ENCODE measurements at places on chromosomes 5 and 9.
A peak's percentile ranks its signal among the peaks of the same experiment; 100 is the strongest.

DNA sequence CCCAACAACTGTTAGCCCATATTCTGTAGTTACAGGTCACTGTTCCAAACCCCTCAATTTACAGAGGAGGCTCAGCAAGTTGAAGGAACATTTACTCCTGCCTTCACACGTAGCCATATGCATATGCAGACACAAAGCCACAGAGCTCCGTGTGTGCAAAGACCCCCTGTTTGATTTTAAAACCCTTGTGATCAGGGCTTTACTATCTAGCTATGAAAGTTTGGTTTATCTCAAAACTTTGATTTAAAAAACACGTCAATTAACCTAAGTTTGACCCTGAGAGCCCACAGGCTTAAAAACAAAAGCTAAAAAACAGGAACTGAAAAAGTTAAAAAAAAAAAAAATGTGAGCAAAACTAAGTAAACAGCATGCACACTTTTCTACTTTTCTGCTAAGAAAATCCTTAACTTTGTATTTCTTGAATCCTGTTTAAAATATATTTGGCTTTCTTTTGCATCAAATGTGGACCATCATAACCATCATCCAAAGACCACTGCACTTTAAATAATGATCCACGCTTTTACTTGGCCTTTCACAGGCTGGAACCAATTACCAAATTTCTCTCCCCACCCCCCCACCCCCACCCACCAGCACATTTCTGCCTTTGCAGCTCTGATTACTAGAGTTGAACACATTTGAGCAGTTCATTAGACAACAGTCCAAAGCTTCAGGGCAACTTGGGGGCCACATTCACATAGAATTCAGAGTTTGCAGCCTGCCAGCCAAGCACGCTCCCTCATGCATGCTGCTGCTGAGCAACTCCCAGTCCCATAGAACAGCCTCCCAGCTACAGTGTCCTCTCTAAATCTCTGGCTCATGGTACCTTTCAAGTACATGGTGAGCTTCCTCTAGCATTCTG is 128.8 kb upstream of the MAP3K1 start:
- no peak overlapping the region for H3K27ac ChIP-seq
- no peaks in the 10 kb centered on the region for H3K36me3 ChIP-seq
- no peaks in the 10 kb centered on the region for H3K4me1 ChIP-seq
- no peaks in the 10 kb centered on the region for H3K27me3 ChIP-seq

DNA sequence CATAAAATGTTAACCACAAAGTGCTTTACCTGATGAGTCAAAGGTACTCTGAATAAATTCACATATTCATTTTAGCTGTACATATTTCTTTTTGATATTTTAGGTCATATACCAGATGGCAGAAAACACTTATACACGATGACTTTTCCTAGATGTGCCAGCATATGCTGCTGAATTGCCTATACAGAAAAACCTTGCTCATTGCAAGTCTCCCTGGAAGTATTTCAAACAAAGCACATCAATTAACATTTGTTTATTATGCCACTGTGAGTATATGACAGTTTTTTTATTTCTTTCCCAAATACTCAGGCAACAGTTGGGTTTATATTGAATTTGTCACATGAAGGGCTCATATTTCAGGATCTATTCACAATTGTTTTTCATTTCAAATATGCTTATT is 180.8 kb downstream of the TMEM232 start:
- H3K27me3 ChIP-seq = no peaks in the 10 kb centered on the region
- H3K27ac ChIP-seq = no peak overlapping the region
- H3K4me1 ChIP-seq = peaks cover 5% of the 10 kb centered on the region
- H3K36me3 ChIP-seq = no peaks in the 10 kb centered on the region
- no peak overlapping the region for H3K4me3 ChIP-seq
- DNase-seq = no peak

DNA sequence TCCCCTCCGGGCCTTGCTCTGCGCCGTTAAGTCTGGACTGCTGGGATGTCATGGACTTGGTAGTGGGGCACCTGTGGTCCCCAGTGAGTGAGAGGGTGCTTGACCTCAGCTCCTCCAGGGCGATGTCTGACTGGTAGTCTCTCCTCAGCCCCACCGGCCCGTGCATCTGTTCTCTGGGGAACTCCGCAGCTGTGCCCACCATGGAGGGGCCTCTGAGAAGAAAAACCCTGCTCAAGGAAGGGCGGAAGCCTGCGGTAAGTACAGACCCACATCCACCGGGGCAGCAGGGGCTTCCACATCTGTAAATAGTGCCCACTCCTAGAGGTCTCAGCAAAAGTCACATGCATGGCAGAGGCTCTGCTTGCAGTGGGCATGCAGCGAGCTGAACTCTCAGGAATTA is 52.6 kb upstream of the GARNL3 start:
- no peak overlapping the region for H3K4me3 ChIP-seq
- no peaks in the 10 kb centered on the region for H3K4me1 ChIP-seq
- no peaks in the 10 kb centered on the region for H3K36me3 ChIP-seq
- DNase-seq = no peak
- no peak overlapping the region for H3K27ac ChIP-seq

- H3K36me3 ChIP-seq = no peaks in the 10 kb centered on the region
- H3K27me3 ChIP-seq = no peaks in the 10 kb centered on the region
- no peak overlapping the region for H3K4me3 ChIP-seq
- no peak for DNase-seq
- no peak overlapping the region for H3K27ac ChIP-seq
- H3K4me1 ChIP-seq = no peaks in the 10 kb centered on the region
These were observed 62.1 kb downstream of the ARSB start for GRCh38 chr5:78922879-78923621.

GRCh38 chr9:81416476-81417298 is 272.7 kb downstream of the TLE1 start:
- peak overlapping the region; percentile 81 for H3K27ac ChIP-seq
- no peaks in the 10 kb centered on the region for H3K27me3 ChIP-seq
- DNase-seq = no peak
- H3K4me3 ChIP-seq = no peak overlapping the region
- H3K4me1 ChIP-seq = peaks cover 26% of the 10 kb centered on the region

DNA sequence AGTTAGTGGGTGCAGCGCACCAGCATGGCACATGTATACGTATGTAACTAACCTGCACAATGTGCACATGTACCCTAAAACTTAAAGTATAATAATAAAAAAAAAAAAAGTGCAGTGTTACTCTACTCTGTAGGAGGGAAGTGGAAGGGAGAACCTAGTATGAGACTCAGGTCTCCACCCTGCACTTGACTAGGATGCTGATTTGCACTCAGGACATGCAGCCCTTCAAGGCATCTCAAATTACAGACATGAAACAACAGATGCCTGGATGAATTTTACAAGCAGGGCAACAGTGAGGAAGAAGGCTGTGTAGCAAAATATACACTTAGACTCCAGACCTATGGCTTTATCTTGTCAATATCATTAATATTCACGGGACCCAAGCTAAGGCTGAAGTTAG is 16.5 kb downstream of the TRIM32 start:
- peaks cover 30% of the 10 kb centered on the region for H3K4me1 ChIP-seq
- H3K36me3 ChIP-seq = peaks cover 22% of the 10 kb centered on the region
- no peaks in the 10 kb centered on the region for H3K27me3 ChIP-seq

- H3K27me3 ChIP-seq = no peaks in the 10 kb centered on the region
- H3K36me3 ChIP-seq = peaks cover 3% of the 10 kb centered on the region
- no peak for DNase-seq
- no peak overlapping the region for H3K4me3 ChIP-seq
- no peak overlapping the region for H3K27ac ChIP-seq
These were observed 52.7 kb downstream of the RNF145 start for GRCh38 chr5:159156426-159157238.

Data from psoas muscle (tissue), 8 donors.